ENCODE measurements at places on chromosomes 13 and 19.
A peak's percentile ranks its signal among the peaks of the same experiment; 100 is the strongest.

DNA sequence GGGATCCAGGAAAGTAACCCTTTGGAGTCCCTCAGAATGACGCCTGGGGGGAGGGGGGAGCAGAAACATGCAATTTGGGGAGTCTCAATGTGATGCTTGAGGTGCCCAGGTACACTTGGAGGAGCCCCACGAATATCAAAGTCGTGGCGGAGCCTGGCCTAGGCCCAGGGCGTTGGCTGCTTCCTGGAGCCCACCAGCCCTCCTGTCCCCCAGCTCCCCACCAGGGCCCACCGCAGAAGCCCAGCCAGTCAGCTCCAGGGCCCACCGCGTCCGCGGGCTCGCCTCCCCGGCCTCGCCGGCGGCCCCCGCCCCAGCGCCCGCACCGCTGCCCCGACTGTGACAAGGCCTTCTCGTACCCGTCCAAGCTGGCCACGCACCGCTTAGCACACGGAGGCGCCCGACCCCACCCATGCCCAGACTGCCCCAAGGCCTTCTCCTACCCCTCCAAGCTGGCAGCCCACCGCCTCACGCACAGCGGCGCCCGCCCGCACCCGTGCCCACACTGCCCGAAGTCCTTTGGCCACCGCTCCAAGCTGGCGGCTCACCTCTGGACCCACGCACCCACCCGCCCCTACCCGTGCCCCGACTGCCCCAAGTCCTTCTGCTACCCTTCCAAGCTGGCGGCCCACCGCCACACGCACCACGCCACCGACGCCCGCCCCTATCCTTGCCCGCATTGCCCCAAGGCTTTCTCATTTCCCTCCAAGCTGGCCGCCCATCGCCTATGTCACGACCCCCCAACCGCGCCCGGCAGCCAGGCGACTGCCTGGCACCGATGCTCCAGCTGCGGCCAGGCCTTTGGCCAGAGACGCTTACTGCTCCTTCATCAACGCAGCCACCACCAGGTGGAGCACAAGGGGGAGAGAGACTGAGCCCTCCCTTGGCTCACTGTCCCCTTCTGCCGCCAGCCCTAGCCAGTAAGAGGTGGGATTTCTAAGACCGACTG lies 2.1 kb downstream of the ZNF575 start:
- DNase-seq: peak; percentile 58

DNA sequence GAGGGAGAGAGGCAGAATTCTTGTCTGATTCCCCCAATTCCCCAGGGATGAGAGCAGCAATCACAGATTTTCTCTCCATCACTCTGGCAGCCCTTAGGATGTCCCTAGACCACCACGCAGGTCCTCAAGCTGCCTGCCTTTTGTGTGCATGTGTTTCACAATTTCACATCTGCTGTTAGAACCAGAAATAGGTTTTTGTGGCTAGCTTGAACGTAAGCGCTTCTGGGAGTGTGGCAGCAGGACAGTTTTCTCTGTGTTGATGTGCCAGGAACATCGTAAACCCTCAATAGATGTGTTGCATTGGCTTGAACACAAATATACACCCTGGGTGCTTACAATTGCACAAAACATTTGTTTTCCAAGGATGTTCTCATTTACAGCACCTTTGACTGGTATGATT lies 78.8 kb upstream of the TMTC4 start:
- DNase-seq: no peak

- DNase-seq: no peak
Observed at GRCh38 chr13:20351281-20352022, 119.3 kb upstream of the GJB6 start.

DNA sequence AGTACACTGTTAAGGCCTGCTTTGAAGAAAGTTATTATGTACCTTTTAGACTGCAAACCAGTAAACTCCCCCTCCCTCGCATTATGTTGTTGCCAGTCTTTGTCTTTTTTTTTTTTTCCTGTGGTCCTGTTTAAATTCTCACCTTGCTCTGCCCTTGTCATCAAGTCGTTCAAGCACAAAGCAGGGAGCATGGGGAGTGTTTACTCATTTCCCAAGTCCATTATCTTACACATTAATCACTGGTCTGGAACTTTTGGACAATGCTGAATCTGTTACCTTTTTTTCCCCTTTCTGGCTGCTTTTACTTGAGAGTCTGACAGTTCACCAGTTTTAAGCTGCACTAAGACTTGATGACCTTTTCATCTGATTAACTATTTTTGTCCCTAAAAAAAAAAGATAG lies 108.2 kb downstream of the DACH1 start:
- DNase-seq: no peak

DNA sequence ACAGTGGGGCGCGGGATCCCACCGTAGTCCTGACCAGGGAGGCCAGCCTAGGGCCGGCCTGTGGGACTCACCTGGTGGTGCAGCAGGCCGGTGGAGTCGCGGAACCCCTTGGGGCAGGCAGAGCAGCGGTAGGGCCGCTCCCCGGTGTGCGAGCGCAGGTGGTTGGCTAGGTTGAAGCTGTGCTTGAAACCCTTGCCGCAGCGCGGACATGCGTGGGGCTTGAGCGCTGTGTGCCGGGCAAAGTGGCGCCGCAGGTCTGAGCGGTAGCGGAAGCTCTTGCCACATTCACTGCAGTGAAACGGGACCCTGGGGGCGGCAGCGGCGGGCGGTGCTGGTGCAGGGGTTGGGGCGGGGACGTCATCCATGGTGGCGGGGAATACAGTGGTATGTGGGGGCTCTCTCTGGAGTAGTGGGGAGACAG lies 1.8 kb downstream of the FIZ1 start:
- no peak for DNase-seq
